ENCODE measurements at places on chromosomes 2 and 18.

GRCh38 chr2:43228756-43229659 is 2.6 kb upstream of the ZFP36L2 start:
- no peak for DNase-seq

DNA sequence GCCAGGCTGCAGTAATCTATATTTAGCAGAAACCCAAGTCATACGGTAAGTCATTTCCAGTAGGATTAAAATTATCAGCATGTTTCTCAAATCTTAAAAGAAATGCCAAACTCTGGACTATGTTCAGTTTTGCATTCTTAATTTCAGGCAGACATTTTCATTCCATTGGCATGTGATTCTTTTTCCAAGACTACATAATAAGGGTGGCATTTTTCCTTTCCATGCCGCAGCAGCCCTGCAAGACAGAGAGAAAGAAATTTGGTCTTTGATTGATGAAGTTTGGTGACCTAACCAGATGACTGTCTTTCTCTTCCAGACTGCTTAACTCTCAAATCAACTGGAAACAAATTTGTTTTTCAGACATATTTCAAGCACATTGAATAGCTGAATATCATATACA is 118.1 kb downstream of the FHOD3 start:
- no peak for DNase-seq

DNA sequence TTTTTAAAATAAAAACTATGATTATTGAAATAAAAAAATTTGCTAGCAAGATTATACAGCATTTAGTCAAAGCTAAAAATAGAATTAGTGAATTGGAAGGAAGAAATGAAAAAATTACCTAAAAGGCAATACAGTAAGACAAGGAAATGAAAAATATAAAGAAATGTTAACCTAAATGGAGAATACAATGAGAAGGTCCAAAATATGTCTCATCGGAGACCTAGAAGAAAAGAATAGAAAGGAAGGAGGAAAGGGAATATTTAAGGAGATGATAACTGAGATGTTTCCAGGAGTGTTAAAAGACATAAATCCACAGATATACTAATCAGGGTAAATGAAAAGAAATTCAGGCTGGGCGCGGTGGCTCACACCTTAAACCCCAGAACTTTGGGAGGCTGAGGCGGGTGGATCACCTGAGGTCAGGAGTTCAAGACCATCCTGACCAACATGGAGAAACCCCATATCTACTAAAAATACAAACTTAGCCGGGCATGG is 78.9 kb downstream of the AFF3 start:
- DNase-seq: no peak

- peak; percentile 28 for DNase-seq
Observed at GRCh38 chr2:141439524-141439923, 691.3 kb downstream of the LRP1B start.

DNA sequence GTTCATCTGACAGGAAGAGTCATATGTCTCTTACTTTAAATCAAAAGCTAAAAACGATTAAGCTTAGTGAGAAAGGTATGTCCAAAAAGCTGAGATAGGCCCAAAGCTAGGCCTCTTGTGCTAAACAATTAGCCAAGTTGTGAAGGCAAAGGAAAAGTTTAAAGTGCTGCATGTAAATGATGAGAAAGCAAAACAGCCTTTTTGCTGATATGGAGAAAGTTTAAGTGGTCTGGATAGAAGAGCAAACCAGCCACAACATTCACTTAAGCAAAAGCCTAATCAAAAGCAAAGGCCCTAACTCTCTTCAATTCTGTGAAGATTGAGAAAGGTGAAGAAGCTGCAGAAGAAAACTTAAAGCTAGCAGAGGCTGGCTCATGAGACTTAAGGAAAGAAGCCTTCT is 511.3 kb upstream of the FAM98A start:
- DNase-seq: no peak

GRCh38 chr2:170455617-170456426 is 259.3 kb upstream of the SP5 start:
- peak; percentile 17 for DNase-seq

DNA sequence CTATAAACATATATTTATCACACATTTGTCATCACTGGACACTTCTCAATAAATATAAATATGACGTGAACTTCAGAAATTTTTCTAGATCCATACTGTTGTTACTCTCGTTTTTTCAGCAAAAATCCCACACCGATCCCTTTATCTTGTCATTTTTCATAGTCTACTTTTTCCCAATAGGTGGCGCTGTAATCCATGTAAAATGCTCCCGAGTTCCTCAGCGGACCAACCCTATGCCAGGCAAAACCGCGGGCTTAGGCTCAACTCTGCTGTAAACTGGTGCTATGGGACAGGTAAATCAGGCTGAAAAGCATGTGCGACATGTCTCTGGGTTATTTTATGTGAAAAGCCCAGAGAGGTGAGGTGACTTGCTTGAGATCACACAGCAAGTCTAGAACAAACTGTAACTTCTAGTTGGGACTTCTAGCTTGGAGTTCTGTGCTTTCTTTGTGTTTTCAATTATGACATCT is 104.0 kb downstream of the COBLL1 start:
- peak; percentile 75 for DNase-seq

DNA sequence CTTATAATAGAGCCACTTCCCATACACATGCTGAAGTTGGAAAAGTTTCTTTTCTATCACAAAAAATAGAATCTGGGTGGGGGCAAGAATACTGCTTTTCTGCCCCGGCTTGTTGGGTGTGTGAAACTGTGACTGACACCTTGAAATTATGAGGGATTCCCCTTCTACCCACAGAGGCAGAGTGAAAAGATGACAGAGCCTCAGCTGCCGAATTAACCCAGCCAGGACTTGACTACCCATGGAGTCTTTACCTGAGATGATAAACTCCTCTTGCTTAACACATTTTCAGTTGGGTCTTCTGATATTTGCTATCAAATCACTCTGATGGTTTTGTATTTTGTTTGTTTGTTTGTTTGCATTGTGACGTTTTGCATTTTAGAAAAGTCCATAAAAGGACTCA is 66.0 kb upstream of the PMAIP1 start:
- DNase-seq: no peak

DNA sequence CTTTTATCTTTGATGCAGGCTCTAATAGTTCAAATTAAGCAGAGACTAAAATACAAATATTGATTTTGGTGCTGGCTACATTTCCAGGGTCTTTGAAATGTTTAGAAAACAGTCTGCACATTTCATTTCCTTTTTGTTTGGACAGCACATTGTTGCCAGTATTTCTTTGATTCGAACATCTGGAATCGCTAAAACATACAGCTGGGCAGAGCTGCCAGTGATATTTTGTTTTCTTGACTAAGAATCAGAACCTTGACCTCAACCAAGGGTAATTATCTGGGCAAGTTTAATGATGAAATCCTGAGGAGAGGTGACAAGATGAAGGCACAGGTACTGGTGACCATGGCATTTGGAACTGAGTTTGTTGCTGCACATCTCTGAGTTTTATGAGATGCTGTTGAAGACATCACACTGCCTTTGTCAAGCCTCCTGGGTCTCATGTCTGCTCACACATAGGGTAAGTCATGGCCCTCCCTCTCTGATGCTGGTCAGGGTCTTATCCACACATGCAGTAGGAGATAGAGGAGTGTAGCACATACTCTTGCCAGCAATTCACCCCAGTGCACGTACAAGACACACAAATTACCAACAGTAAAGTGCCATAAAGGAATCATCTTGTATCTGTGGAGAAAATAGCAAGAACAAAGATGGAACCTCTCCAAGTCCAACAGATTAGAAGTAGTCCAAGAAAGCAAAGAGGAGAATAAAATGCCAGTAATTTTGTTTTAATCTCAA is 391.9 kb downstream of the RND3 start:
- DNase-seq: no peak

DNA sequence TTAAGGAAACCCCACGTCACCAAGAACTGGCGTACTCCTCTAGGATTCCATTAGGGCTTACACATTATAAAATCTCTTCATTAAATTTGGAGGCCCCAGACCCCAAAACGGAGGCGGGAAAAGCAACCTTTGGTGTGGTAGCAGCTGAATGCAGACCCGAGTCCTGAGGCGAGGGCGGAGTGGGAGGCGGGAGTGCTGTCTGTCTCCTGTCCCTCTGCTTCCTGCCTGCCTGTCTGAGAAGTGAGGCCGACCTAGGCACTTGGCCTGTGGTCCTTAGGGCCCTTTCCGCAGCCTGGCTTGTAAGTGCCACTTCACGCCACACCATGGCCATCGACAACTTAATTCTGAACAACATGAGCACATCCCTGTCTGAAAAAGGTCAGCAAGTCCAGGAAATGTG is 102.1 kb downstream of the RTN4 start:
- DNase-seq: no peak

DNA sequence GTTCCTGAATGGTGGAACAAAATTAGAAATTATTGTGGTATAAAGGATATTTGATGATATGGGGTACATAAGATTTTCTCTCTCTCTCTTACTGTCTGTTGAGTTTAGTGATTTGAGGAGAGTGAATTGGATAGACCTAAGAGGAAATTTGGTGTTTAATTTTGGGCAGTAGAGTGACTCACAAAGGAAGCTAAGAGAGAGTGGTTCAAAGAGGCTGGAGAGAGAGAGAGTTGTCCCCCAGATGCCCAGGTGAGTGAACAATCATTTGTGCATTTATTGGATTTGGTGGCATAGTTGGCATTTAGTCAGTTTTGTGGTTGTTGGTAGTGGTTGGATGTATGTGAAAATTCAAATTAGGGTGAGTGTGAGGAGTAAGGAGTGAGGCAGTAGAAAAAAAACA is 56.8 kb downstream of the GPD2 start:
- DNase-seq: no peak

- DNase-seq: peak; percentile 2
Observed at GRCh38 chr18:28269750-28270149, 92.8 kb upstream of the CDH2 start.

DNA sequence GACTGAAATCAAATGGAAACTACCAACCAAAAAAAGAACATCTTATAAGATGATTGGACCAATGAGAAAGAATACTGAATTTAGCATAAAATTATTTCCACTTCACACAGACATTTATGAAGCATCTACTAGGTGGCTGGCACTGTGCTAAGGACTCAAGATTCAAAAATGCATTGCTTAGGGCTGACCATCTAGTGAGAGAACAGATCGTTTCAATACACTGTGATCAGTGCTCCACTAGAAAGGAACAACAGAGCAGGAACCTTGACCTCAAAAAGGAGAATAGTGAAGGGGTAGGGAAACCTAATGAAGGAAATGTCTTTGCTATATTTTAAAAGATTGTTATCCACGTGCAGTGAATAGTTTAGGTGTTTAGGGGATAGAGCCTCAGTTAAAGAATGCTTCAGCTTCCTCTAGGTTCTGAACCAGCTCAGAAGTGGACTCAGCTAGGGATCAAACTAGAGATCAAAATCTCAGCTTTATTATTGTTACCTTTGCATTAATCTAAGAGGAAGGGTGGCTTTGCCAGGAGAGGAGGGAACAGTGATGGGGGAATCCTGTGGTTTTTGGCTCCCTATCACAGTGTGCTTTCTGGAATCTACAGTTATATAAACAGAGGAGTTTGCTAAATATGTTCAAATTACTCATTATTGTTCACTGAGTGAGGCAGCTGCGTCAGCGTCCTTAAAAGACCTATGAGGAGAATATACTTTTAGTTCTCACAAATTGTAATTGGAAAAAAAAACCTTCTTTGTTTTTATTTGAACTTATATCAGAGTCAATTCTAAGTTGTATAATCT is 16.2 kb upstream of the BBS5 start:
- peak; percentile 87 for DNase-seq

- DNase-seq: peak; percentile 65
Observed at GRCh38 chr2:232611559-232612218, 21.7 kb upstream of the EFHD1 start.

DNA sequence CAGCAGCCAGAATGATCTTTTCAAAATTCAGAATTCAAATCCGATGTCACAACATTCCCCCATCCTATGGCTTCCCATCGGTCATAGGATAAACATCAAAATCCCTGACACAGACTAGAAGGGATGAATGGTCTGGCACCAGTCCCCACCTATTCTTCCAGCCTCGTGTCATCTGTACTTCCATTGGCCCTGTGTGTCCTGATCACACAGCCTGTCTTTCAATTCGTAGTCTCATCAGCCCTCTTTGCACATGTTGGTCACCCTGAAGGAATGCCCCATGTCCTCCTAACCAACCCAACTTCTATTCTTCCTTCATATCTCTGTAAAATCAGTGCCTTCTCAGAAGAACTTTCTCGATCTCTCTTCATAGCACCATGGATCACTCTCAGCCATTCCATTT is 157.2 kb downstream of the NEB start:
- no peak for DNase-seq

DNA sequence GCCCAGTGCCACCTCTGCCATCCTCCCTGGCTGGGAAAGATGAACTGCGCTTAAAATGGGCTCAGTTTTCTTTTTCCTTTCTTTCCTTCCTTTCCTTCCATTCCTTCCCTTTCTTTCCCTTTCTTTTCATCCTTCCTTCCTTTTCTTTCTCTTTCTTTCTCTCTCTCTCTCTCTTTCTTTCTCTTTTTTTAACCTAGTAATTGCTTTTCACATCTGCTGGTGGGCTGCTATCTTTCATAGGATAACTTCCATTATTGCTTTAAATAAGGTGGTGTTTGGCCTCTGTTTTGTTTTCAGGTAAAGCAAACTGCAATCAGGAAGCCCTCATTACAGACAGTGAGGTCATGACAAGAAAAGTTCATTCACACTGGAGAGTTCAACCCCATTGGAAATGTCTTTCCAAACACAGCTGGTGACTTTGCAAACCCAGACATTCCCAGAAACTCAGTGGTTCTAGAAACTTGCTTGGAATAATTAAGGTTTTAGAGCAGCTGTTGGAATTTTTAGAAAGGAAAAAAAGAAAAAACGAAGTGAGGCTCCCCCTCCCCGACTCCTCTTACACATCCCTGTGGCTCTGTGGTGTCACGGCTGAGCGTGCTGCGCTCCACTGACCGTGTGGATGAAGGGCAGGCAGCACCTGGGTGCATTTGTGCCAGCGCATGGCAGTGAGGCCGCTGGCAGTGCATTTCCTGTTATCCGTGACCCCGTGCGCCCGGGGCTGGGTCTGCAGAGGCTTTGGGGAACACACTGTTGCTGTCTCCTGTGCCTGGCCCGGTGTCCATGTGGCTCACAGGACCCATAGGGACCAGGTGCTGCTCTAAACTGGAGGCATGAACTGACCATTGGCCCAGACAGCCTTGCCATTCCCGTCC is 76.9 kb downstream of the MBP start:
- no peak for DNase-seq

DNA sequence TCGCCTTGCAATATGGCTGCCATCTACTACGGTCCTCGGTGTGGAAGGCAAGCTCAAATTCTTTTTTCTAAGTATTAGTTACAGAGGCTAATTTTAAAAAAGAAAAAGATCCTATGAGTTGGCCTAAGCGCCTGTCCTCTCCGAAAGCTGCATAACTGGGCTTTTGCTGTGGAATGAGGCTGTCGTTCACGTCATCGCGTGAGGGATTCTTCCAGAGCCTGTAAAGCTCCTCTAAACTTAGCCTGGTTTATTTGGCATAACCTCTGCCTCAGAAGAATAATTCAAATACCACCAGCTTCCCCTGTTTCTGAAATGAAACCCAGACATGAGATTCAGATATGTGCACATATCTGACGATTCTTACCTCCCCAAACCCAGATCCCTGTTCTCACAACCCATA is 187.4 kb downstream of the DNER start:
- no peak for DNase-seq
